GM23338 (cell line): ENCODE measurements at places on chromosomes 3 and 15. TPM values are rescaled to one million over a fixed set of nuclear protein-coding genes. Genes with fewer than 3 reads are reported as not detected.

- no peak for DNase-seq
- H3K27me3 ChIP-seq = no peaks in the 10 kb centered on the region
- H3K4me1 ChIP-seq = no peaks in the 10 kb centered on the region; the same call in 1 of the 2 replicates
- no peak overlapping the region for H3K4me3 ChIP-seq
Measured at GRCh38 chr3:46710229-46710628, 7.4 kb downstream of the PRSS50 start.

- H3K4me1 ChIP-seq = peaks cover 17% of the 10 kb centered on the region
- no peaks in the 10 kb centered on the region for H3K36me3 ChIP-seq
Measured at GRCh38 chr15:70142322-70143191, 44.8 kb upstream of the TLE3 start.

DNA sequence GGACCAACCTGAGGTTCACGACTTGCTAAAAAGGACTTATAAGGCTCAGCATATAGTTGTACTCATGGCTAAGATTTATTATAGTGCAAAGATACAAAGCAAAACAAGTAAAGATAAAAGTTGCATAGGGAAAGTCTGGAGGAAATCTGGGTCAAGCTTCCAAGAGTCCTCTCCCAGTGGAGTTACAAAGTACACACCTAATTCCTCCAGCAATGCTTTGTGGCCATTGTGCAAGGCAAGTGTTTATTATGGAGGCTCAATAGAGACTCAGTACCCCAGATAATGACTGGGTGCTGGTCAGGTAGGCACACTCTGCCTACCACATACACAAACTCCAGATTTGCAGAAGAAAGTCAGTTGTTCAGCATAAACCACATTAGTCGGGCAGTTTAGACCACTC, 22.9 kb downstream of the LNP1 start:
- H3K27ac ChIP-seq = no peak overlapping the region
- no peaks in the 10 kb centered on the region for H3K36me3 ChIP-seq
- no peaks in the 10 kb centered on the region for H3K27me3 ChIP-seq
- DNase-seq = no peak

RTP1 gene
- total RNA-seq = 4.4 and 5.9 TPM in 2 replicates

DNA sequence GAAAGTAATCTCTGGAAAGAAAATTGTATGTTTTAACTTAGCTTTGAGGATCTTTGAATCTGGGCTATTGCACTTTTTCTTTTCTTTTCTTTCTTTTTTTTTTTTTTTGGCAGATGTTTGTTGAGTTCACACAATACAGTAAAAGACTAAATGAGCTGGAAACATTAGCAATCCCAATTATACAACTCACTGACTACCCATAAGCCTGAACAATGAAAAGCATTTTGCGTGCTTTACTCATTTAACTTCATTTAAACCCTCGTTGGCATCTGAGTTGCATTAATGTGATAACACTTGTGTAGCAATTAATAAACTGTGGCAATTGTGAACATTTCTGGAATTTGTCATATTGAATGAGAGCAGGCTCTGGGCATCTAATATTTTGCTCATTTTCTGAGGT, 269.4 kb upstream of the RBMS3 start:
- no peak overlapping the region for H3K27ac ChIP-seq
- no peak for DNase-seq
- no peak overlapping the region for H3K4me3 ChIP-seq
- H3K36me3 ChIP-seq = no peaks in the 10 kb centered on the region
- H3K4me1 ChIP-seq = no peaks in the 10 kb centered on the region

BFSP2 gene
- not detected in 2 replicates for total RNA-seq

DNA sequence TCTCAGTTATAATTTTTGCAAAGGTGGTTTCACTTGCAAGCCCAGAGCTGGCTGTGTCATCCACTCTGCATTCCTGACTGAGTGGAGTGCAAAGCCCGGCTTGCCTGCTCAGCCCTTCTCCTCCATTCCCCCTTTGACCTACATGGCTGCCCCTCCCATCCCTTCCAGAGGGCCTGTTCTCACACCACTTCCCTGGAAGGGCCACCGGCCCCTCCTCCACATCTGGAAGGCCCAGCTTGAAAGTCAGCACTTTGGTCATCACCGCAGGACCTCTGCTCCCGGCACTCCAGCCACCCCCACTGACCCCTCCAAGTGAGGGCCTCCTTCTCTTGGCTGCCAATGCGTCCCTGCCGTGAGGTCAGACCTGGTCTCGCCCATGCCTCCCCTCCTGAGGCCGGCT, 74.1 kb upstream of the RNF7 start:
- H3K4me3 ChIP-seq = no peak overlapping the region
- H3K27me3 ChIP-seq = peaks cover 26% of the 10 kb centered on the region
- DNase-seq = peak; percentile 27
- H3K36me3 ChIP-seq = no peaks in the 10 kb centered on the region
- peaks cover 5% of the 10 kb centered on the region for H3K4me1 ChIP-seq

- H3K4me1 ChIP-seq = no peaks in the 10 kb centered on the region
- H3K4me3 ChIP-seq = no peak overlapping the region
- no peaks in the 10 kb centered on the region for H3K27me3 ChIP-seq
- no peak for DNase-seq
- no peak overlapping the region for H3K27ac ChIP-seq
- H3K36me3 ChIP-seq = no peaks in the 10 kb centered on the region
Measured at GRCh38 chr15:86183596-86184491, 104.2 kb downstream of the AGBL1 start.

DNA sequence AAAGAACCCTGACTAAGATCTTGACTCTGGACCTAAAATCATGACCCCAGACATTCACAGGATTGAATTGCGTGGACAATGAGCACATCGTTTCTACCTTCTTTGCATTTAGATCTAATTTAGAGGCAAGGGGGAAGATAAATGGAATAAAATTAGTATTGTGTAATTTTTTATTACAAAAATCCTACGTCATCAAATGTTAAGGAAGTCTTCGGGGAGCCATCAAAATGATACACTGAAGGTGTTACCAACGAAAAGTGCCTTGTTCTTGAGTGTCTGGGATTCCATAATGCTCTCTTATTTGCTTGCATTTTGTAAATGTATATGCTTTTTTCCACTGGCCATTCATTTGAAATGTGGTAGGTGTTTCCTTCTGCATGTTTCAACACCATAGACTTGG, 52.8 kb upstream of the C3orf49 start:
- no peak overlapping the region for H3K27ac ChIP-seq
- H3K4me1 ChIP-seq = no peaks in the 10 kb centered on the region
- H3K36me3 ChIP-seq = no peaks in the 10 kb centered on the region

GRCh38 chr3:9879830-9880549, at the start of gene CIDEC:
CIDEC (minus strand) TSS chr3:9880253; CDS start chr3:9878486, 1,767 bp downstream.
- H3K4me1 ChIP-seq = no peaks in the 10 kb centered on the region
- H3K4me3 ChIP-seq = no peak within 1 kb of the TSS
- no peaks in the 10 kb centered on the region for H3K27me3 ChIP-seq

- no peak overlapping the region for H3K4me3 ChIP-seq
- no peak overlapping the region for H3K27ac ChIP-seq
- H3K27me3 ChIP-seq = no peaks in the 10 kb centered on the region
- no peaks in the 10 kb centered on the region for H3K36me3 ChIP-seq
Measured at GRCh38 chr3:70342149-70342548, 29.7 kb upstream of the MDFIC2 start.

DNA sequence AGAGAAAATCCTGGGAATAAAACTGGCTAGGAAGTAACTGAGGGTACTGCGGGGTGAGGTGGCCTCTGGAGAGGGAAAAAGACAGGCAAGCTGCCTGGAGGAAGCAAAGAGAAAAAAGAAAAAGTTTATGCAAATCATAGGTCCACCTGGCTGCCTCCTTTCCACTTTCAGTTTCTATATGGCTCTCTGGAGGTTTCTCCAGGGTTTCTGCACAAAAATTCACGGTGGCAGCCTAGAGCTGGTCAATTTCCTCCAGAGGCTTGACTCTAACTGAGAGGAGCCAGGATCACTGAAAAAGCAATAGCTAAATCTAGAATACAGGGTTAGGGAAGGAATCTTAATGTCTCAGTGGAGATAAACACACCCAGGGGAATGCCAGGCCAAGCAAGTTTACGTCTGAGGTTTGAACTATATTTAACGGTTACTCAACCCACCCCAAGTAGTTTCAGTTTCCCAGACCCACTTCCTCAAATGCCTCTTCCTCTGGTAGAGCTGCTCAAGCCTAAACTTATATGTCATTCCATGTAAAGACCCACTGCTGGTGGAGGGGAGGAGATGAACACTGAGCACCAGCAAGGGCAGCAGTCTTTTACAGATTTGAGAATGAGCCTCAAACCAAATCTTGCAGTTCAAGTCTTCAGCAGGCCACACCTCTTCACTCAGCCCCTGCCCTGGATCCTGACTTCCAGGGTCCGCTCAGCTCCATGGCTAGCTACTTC, 5.7 kb downstream of the LYSMD2 start:
- H3K27me3 ChIP-seq = peaks cover 17% of the 10 kb centered on the region
- no peaks in the 10 kb centered on the region for H3K36me3 ChIP-seq
- DNase-seq = peak; percentile 15
- H3K4me1 ChIP-seq = peaks cover 12% of the 10 kb centered on the region; the same call in 1 of the 2 replicates

TBC1D2B gene
- total RNA-seq = 17.0 and 17.8 TPM in 2 replicates

CCDC54 gene
- total RNA-seq = not detected in 2 replicates

DNA sequence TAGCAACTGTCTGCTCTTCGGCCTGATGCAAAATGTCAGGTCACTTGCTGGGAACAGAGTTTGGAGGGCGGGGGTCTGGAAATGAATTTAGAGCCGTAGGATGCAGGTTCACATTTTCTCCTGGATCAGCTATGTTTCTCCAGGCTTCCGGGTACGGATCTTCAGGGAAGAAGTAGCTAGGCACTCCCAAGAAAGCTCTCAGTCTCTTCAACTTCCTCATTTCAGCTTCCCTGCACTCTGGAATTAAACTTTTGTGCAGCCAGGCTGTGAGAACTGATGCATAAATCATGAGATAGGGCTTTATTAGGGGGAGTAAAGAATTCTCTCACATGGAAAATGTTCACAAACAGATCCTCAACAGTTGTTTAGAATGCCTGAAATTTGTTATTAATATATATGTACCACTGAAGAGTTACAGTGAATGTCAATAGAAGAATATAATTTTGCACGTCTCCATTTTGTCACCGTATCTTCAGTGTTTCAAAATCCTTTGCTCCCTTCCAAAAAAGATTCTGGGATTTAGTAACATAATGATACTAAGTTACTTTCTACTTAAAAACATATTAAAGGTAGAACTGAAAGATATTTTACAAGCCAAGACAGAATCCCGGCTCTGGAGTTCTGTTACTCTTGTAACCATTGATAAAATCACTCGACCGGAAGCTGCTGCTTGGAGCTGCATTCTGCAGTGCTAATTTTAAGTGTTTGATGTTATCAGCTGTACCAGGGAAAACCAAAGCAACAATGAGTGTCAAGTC, 178.5 kb upstream of the P2RY1 start:
- H3K27me3 ChIP-seq = no peaks in the 10 kb centered on the region
- no peak overlapping the region for H3K4me3 ChIP-seq
- peaks cover 59% of the 10 kb centered on the region for H3K4me1 ChIP-seq

GRCh38 chr15:55327387-55327786, 8.4 kb downstream of the PIGB start:
- H3K27me3 ChIP-seq = no peaks in the 10 kb centered on the region
- H3K27ac ChIP-seq = no peak overlapping the region
- no peak for DNase-seq
- H3K4me3 ChIP-seq = no peak overlapping the region
- peaks cover 6% of the 10 kb centered on the region; the same call in 1 of the 2 replicates for H3K4me1 ChIP-seq
- no peaks in the 10 kb centered on the region for H3K36me3 ChIP-seq

DNA sequence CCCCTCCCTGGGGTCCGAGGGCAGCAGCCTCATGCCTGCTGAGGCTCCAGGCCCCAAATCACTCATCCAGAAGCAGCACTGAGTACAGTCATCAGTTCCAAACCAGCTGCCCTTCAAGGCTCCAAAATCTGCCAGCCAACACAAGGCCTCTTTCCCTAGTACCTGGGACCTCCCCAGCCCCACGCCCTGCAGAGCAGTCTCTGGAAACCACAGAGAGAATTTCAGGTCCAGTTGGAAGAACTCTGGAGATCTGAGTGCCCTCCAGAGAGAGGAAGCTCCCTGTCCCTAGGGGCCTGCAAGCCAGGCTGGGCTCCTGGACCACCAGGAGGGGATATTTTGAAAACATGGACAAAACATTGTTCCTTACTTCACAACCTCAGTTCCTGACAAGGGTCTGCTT, 26.2 kb downstream of the TKT start:
- peaks cover 83% of the 10 kb centered on the region for H3K36me3 ChIP-seq
- H3K4me3 ChIP-seq = no peak overlapping the region
- H3K27ac ChIP-seq = 0 out of 2 replicates have a peak overlapping the region, but pooled peaks have one; percentile 39
- DNase-seq = no peak
- no peaks in the 10 kb centered on the region for H3K4me1 ChIP-seq
- H3K27me3 ChIP-seq = no peaks in the 10 kb centered on the region

DNA sequence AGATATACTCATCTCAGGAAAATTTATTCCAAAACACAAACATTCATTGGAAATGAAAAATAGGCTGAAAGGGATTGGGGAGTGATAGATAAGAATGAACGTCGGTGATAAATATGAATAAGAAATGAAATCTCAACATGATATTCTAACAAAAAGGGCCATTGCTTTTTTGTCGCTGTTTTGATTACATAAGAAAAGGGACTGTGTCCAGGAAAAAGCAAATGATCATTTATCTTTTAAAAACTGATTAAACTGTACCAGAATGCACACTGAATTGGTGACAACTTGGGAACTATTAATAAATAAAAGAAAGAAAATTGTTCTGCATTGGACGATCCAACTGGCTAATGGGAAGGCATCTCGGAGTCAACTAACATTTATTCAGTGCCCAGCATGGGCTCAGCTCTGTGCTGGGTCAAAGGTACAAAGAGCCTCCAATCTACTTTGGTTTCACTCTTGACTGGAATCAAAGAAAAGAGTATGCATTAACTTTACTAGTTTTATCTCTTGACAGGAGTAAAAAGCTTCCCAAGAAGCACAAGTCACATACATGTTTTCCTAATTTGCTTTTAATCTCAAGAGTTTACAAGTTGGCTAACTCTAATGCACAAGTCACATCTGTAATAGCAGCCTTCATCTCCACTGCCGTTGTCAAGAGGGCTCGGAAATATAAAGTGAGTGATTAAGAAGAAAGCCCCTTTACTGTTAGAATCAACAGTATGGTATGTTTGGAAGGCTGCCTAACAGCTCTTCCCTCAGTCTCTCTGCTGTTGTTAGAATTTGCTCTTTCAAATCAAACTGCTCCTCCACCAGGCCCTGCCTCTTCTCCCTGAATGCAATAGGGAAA, 280.0 kb downstream of the IGSF11 start:
- H3K36me3 ChIP-seq = no peaks in the 10 kb centered on the region
- H3K27ac ChIP-seq = no peak overlapping the region
- H3K27me3 ChIP-seq = no peaks in the 10 kb centered on the region
- no peak overlapping the region for H3K4me3 ChIP-seq
- no peak for DNase-seq

GRCh38 chr15:51853998-51854397, 24.5 kb downstream of the TMOD3 start:
- H3K27ac ChIP-seq = 0 out of 2 replicates have a peak overlapping the region, but pooled peaks have one; percentile 16
- peaks cover 35% of the 10 kb centered on the region for H3K4me1 ChIP-seq
- no peaks in the 10 kb centered on the region for H3K27me3 ChIP-seq
- H3K4me3 ChIP-seq = no peak overlapping the region

SAMMSON gene
- total RNA-seq = not detected in 2 replicates

DNA sequence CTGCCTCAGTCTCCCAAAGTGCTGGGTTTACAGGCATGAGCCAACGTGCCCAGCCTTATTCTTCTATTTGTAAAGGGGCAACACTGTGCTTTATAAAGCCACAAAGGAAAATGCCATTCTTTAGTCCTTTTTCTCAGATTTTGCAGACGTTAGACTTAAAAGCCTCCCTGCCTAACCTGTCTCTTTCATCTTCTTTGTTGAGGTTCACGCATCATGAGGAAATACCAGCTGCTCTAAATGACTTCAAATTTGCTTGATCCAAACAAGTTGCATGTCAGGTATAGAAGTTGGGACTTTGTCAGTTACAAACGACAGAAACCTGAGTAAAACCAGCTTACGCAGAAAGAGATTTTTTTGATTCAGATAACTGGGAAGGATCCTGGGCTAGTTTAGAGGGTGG, 51.1 kb upstream of the LRRFIP2 start:
- H3K27ac ChIP-seq = no peak overlapping the region
- no peaks in the 10 kb centered on the region for H3K4me1 ChIP-seq
- H3K36me3 ChIP-seq = no peaks in the 10 kb centered on the region
- no peak for DNase-seq
